ENCODE measurements at places on chromosomes 3 and 15.

DNA sequence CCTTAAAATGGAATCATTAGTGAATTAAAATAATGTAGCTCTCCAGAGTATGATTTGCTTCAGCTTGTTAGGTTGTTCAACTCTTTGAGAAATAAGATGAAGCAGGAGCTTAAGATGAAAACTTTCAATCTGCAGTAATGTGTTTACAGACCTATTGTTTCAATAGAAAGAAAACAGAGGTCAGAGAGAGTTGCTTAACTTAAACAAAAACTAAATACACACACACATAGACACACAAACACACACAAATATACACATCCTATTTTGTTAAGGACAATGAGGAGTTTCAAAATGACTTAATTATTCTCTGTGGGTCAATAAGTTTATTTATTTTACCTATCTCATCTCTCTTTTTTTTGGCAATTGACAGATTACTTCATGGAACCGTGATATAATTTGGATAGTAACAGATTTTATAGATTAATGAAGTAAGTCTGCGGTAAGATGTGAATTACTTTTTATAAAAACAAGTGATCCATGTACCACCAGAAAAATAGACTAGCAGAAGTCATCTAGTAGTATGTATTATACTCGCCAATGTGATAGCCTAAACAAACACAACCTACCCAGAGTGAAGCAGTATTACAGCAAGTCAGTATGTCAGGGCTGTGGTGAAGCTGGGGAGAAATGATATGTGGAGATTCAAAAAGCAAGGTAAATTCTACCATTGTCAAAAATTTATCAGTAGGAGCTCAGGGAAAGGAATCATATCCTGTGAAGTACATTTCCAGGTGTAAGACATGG lies 76.7 kb upstream of the DCBLD2 start:
- no peak for DNase-seq

- DNase-seq, result peak; percentile 71
Measured at GRCh38 chr3:13332158-13332557, 88.0 kb downstream of the NUP210 start.

- no peak for DNase-seq
Measured at GRCh38 chr3:146559388-146559787, 15.0 kb upstream of the PLSCR1 start.

DNA sequence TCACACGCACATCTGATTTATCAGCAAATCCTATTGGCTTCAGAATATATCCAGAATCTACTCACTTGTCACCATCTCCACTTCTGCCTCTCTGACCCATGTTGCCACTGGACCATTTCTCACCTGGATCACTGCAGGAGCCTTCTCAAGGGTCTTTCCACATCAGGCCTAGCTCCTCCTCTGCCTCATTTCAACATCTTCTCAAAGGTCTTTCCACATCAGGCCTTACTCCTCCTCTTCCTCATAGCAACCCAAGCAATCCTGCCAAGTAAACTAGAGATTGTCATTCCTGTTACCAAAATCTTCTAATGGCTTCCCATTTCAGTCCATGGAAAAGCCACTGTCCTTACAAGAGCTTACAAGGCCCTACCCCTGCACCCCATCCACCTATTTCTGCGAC lies 18.0 kb upstream of the DUT start:
- no peak for DNase-seq

- DNase-seq, result no peak
Measured at GRCh38 chr15:77540312-77541060, 92.2 kb downstream of the LINGO1 start.

DNA sequence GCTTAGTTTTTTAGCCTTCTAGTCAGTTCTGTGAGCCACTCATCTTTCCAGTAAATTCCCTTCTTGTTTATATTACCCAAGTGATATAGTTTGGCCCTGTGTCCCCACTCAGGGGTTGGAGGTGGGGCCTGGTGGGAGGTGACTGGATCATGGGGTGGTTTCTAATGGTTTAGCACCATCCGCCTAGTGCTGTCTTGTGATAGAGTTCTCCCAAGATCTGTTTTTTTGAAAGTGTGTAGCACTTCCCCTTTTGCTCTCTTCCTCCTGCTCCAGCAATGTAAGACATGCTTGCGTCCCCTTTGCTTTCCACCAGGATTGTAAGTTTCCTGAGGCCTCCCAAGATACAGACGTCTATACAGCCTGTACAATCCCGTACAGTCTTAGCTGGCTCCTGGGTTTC lies 53.7 kb upstream of the INO80 start:
- no peak for DNase-seq

DNA sequence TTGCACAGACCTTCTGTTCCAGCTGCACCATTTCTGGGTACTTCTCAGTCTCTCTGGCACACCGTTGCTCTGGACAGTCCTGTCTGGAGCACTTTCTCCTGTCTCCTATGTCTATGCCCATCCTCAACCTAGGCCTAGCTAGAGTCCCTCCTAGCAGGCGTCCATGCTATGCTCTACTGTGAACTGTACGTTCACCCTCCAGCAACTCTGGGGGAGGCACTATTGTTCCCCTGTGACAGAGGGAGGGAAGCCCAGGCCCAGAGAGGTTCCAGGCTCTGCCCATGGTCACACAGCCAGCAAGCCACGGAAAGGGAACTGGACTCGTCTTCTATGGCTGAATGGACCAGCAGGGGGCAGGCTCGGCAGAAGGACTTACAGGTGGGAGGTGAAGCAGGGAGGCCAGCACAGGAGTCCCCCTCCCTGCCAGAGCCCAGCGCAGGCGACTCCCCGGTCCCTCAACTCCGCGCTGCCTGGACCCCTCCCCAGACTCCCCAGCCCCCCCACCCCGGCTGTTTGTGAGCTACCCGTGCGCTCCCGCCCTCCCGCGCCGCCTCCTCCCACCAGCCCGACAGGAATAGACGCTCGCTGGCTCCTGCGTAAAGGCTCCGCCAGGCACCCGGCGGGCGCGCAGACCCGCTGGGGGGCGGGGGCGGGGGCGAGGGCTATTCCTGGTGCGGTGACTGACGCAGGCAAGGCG lies 1.7 kb upstream of the LINGO1 start:
- DNase-seq, result peak; percentile 74

- DNase-seq, result no peak
Measured at GRCh38 chr3:128060473-128061381, 8.5 kb downstream of the SEC61A1 start.

DNA sequence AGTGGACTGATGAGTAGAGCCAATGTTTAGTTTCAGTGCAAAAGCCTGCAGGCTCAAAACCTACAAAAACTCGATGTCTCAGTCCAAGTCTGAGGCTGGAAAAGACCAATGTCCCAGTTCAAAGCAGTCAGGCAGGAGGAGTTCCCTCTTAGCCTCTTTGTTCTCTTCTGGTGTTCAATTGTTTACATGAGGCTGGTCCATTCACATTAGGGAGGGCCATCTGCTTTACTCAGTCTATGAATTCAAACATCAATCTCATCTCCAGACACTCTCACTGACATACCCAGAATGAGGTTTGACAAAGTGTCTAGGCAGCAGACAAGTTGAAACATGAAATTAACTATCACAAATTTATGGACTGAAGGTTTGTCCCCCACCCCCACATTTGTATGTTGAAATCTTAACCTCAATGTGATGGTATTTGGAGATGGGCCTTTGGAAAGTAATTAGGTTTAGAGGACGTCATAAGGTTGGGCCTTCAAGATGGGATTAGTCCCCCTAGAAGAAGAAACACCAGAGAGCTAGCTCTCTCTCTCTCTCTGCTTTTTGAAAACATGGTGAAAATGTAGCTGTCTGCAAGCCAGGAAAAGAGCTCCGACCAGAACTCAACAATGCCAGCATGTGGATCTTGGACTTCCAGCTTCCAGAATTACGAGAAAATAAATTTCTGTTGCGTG lies 438.5 kb upstream of the RGMA start:
- DNase-seq, result no peak

DNA sequence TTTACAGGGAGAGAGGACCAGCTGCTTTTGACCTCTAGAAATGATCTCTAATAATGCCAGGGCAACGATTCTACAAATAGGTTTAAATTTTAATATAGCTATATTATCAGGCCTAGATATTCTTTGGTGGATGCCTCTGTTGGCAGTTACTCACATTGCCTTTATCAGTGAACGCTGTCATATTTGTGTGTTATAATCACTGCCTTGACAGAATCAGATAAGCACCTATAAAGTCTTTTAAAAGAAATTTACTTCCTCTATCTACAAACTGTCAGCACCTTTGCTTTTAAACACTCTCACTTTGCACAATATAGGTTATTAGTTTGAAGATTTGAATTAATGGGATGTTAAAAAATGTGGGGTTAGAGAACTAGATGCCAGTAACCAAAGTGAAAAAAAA lies 324.1 kb downstream of the ZIC1 start:
- DNase-seq, result no peak

DNA sequence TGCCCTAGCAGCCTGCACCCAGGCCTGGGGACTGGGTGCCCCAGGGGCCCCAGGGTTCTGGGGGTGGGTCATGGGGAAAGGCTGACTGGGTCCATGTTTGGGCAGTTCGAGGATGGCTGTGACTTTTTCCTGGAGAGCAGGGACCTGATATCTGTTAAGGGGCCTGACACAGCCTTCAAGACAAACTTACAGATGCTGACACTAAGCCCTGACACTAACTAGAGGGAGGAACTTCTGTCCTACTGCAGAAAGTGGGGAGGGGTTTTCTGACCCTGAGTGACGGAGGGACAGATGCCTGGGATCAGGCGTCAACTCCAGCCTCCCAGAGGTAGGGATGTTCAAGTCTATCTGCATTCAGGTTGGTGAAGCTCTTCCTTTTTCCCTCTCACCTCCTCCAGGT lies 45.0 kb upstream of the SLC6A11 start:
- no peak for DNase-seq

DNA sequence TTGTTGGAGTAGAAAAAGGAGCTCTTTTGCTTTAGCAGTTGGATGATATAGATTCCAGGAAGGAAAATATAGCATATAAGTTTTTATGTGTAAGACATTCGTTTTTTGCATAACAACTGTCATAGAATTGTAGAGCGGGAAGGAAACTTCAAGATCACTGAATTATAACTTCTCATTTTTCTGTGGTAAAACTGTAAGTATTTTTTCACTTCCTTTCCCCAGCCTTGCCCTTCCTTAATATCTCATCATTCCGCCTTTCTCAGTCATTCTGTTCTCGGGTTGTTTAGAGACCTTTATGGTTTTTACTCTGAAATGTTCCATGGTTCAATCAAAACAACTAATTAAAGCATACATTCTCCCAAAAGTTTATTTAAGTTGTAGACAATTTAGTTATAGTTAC lies 1.1 kb downstream of the EAF2 start:
- DNase-seq, result no peak

DNA sequence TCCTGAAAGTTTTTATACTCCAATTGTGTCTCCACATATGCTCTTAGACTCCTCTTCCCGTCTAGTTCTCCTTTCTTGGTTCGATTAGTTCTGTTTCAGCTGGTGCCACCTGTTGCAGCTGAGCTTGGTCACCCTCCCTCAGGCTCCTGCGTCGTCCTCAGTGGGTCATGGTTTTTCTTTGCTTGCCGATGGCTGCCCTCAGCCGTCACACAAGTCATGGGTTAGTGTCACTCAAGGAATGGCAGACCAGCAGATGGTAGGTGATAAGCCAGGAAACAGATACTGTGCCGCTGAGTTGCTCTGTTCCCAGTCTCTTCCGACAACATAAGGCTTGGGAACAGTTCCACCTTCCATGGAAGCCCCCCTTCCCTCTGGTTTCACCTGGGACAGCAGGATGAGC lies 109.9 kb downstream of the IGF1R start:
- no peak for DNase-seq

DNA sequence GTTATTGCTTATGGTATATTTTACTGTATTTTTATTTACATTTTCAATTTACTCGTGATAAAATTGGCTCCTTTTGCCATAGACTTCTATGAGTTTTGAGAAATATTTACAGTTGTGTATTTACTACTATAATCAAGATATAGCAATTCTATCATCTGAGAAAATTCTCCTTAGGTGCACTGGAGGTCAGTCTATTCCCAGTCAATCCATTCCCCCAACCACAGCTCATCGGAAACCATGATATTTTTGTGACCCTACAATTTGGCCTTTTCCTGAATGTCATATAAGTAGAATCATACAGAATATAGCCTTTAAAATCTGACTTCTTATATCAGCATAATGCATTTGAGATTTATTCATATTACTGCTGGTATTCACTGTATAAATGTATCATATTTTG lies 114.7 kb upstream of the LRTM1 start:
- DNase-seq, result no peak

DNA sequence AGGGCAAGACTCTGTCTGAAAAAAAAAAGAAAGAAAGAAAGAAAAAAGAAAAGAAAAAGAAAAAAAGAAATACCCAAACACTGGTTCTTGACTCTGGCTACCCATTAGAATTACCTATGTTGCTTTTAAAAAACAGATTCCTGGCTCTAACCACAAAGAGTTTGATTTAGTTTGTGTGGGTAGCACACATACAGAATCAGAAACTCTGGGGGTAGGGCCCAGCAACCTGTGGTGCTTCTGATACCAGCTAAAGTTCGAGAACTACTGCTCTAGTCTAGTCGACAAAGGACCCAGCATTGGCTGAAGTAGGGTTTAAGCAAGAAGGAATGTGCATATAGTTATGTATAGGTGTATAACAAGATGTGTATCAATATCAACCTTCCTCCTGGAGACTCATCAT lies 392.7 kb downstream of the EFHB start:
- DNase-seq, result no peak

DNA sequence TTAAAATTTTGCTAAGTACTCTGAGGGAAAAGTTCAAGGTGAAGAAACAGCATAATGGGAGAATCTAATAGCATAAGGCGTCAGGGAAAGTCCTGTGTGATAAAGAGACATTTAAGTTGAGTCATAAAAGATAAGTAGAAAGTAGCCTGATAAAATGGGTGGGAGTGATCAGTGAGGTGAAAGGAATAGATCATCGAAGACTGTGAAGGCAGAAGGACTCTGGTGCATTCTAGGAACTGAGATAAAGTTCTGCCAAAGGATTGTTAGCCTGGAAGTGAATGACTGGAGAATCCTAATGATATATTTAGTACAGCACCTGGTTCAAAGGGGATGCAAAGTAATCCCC lies 149.9 kb downstream of the CFAP20DC start:
- no peak for DNase-seq

GRCh38 chr3:156620901-156621300 lies 53.5 kb upstream of the TIPARP start:
- no peak for DNase-seq

DNA sequence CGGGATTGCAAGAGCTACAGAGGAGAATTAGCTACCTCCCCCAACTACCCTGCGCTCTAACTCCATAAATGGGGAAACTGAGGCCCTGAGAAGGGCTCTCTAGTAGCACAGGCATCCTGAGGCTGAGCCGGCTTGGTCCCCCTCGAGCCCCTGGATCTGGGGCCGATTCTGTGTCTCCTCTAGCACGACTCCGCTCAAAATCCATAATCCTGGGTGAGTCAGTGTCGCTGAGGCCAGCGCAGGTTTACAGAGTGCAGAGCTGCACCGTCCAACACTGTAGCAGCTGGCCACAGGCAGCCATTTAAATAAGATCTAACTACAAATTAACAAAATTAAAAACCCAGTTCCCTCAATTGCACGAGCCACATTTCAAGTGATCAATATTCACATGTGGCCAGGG lies 10.8 kb downstream of the GATA2 start:
- no peak for DNase-seq

GRCh38 chr3:34998902-34999301 lies 640.4 kb upstream of the ARPP21 start:
- no peak for DNase-seq

GRCh38 chr3:50250514-50250913 lies 14.5 kb downstream of the GNAI2 start:
- DNase-seq, result no peak

All from GM12891 (cell line).